ENCODE measurements at places on chromosomes 2 and 18. TPM values are rescaled to one million over a fixed set of nuclear protein-coding genes. Genes with fewer than 3 reads are reported as not detected.

The MGAT4A gene
- total RNA-seq = 68.6 TPM

The ARMC9 gene
- 8.6 TPM for total RNA-seq

The SLC16A14 gene
- 1.5 TPM for total RNA-seq

The FSHR gene
- total RNA-seq = not detected

The GAD1 gene
- total RNA-seq = not detected

Data from mammary microvascular endothelial cell (primary cell).